Activated CD4-positive, alpha-beta T cell treated with anti-CD3 and anti-CD28 coated beads for 4 hours (primary cell): ENCODE measurements at places on chromosomes 3 and 15.
A peak's percentile ranks its signal among the peaks of the same experiment; 100 is the strongest.

- DNase-seq: peak; percentile 4
Measured at GRCh38 chr3:48897460-48898376, 964 bp downstream of the SLC25A20 start.

DNA sequence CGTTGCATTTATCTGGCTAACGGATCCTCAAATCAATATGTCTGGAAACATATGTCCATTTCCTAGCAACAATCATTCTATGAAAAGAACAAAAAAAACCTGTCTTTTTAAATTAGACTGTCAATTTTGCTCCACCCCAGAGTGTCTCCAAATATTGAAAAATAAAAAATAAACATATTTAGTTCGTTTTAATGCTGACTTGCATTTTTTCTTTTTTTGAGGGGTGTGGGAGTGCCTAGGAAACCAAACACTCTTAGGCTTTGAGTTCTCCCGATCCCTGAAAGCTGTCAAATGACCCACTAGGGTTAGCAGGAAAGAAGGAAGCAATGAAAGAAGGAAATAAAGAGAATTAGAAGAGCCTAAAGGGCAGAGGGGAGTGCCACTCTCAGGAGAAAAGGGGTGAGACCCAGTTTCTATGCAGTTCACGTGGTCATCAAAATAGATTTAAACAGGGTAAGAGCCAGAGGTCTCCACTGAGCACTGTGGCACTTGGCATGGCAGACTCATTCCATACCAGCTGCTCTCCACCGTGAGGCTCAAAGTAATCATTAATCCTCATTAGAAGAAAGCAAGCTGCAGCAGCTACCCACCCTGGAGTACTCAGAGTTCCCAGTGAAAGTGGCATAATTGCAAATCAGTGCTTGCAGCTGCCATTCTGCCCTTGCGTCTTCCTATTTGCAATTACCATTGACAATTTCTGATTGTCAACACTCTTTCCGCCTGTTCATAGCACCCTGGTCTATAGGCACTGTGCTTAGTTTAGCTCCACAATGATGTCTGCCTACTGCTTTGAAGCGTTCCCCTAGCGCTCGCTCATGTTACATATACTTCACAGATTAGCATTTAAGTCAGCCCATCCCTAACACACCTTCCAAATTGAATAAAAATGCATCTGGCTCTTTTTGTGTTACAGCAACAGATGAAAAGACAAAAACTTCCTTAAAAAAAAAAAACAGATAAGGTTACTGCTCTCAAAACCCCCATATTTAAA lies 32.3 kb downstream of the PDZRN3 start:
- DNase-seq: no peak

DNA sequence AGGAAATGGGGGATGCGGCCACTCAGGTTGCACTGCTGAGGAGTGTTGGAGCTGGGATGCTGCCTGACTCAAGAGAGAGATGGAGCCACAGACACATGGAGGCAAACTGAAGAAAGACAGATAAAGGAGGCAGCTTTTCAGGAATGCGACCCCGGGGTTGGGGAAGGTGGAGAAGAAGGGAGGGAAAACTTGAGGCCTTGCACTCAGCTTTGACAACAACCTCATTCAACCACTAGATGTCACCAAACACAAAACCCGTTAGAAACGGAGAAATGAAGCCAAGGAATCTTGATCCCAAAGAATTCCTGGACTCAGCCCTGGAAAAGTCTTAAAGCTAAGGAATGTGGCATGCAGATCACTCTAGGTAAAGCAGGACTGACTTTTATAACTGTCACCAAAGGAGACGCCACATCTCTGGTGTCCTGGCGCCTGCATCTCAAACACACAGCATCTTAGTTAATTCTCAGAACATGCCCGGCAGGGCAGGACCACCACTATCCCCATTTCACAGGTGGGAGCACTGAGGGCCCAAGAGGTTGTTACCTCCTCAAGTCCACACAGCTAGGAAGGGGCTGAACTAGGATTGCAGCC lies 59.6 kb upstream of the LMCD1 start:
- no peak for DNase-seq

DNA sequence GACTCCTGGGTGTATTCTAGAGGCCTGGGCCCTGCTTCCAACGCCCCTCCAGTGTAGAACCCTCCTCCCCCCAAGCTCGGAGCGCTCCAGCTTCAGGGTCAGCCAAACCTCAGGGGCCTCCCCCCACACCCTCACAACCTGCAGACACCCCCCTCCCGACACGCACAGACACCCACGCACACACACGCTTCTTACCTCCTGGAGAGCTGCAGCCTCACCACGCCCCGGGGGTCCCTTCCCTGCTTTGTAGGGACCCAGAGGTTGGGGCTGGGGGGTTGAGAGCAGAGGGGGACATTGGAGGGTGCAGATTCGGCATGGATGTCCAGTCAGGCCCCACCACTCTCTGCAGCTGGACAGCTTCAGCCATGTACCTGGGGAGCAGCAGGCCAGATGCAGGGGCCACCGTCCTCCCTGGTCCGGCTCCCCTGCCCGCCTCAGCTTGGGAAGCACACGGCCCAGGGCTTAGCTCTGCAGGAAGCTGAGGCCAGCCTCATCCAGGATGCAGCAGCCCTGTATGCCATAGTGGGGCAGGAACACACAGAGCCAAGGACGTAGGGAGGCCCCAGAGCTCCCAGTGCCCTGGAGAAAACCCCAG lies 13.0 kb downstream of the ZDHHC19 start:
- no peak for DNase-seq

DNA sequence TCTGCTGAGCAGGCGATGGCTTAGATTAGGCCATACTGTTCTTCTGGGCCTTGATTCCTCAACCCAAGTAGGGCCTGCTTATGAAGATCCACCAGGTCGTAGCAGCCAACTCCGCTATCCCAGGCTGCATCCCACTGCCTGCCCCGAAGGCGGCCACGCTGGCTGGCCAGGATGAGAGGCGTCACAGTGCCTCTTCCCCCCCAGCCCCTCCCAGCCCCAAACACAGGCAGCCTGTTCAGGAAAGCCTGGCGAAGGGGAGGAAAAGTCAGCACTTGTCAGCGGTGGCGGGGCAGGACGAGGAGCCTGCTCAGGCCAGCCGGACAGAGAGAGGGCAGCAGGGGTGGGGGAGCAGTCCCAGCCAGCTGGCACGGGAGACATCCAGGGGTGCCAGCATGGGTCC lies 11.2 kb downstream of the PTH1R start:
- DNase-seq: no peak

DNA sequence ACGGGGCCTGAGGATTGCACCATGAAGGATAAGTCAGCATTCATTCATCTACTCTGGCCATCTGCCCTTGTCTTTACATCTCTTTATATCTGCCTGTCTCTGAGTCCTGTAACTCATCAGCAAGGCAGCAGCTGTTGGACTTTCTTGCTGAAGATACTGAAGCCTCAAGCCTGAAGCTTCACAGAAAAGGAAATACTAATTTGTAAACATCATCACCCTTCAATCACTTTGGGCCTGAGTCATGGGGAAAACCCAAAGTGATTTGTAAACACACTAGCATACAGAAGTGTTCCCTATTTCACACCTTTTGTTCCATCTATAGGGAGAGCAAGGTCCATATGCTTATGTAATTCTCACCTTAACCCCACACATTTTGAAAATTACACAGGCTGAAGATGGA lies 928.2 kb downstream of the EPHA3 start:
- DNase-seq: no peak

- no peak for DNase-seq
Measured at GRCh38 chr3:38173834-38174418, 8.6 kb downstream of the OXSR1 start.

DNA sequence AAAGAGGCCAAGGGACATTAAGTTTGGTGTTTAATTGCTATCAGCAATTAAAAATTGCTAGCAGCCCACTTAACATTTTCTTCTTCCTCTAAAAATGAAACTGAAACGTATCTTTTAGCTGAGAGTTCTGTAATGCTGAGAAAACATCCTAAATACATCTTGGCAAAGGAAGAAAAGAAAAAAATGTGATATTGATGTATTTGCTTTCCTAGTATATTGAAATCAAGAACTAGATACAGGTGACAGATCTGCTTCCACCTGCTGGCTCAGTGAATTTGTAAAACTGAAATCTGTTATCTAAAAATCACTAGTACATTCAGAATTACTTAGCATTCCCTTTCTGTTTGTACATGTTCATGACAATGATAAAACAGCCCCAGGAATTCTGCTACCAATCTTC lies 283.2 kb downstream of the ZBTB20 start:
- no peak for DNase-seq

GRCh38 chr3:192861972-192862371 lies 55.7 kb downstream of the MB21D2 start:
- no peak for DNase-seq

- DNase-seq: no peak
Measured at GRCh38 chr15:69476704-69477473, 24.3 kb downstream of the RPLP1 start.

DNA sequence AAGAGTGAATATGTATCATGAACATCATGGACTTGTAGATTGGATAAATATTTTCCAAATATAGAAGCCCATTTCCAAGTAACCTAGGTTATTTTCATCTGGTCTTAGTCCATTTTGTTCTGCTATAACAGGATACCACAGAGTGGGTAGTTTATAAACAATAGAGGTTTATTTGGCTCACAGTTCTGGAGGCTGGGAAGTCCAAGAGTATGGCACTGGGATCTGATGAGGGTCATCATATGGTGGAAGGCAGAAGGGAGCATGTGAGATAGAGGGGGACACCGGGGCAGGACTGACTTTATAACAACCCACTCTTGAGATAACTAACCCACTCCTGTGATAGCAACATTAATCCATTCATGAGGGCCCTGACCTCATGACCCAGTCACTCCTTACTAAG lies 9.4 kb upstream of the MGA start:
- no peak for DNase-seq

- no peak for DNase-seq
Measured at GRCh38 chr3:184899953-184900595, 88.1 kb downstream of the VPS8 start.

GRCh38 chr3:172254542-172254941 lies 193.7 kb downstream of the GHSR start:
- no peak for DNase-seq

DNA sequence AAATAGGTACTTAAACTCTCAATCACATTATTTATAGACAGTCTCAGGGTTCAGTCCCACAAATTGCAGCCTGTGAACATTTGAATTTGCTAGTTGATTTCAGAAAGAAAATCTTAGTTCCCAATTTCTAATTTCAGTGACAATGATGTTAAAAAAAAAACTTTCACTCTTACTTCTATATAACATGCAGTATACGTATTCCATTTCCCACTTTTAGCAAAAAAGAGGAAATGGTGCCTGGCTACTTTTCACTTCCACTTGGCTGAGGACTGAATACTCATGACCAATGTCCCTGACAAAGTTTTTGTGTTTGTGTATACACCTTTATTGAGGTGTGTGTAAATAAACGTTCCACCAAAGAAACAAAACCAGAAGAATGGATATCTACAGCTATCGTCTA lies 32.1 kb upstream of the XCR1 start:
- DNase-seq: no peak

DNA sequence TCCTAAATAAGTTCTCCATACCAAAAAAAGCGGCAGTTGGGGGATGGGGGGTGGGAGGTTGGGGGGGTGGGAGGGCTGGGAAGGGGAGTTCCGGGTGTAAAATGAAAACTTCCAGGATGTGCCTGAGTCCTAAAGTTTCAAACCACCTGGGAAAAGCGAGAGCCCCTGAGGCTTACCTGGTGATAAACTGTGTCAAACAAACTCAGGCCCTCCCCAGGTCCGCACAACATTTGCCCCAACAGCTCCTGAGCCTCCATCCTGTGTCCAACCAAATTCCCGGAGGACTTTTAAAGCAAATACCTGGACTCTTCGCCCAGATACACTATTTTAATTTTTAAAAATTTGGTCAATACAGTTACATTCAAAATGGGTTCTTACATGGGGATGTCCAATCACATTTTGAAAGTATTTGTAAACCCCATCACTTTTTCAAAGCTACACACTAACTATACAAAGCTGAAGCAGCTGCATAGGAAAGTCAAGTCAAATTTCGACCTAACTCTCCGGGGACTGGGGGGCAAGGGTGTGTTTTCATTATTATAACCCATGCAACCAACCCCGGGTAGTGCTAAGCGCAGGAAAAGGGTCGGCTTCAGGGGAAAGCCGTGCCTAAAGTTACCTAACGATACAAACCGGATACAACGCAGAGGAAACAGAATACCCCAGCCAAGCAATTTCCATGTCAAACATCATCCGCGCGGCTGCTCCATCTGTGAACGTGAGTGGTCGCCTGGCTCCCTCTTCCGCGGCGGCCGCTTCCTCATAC lies 685 bp upstream of the FOXB1 start:
- no peak for DNase-seq

DNA sequence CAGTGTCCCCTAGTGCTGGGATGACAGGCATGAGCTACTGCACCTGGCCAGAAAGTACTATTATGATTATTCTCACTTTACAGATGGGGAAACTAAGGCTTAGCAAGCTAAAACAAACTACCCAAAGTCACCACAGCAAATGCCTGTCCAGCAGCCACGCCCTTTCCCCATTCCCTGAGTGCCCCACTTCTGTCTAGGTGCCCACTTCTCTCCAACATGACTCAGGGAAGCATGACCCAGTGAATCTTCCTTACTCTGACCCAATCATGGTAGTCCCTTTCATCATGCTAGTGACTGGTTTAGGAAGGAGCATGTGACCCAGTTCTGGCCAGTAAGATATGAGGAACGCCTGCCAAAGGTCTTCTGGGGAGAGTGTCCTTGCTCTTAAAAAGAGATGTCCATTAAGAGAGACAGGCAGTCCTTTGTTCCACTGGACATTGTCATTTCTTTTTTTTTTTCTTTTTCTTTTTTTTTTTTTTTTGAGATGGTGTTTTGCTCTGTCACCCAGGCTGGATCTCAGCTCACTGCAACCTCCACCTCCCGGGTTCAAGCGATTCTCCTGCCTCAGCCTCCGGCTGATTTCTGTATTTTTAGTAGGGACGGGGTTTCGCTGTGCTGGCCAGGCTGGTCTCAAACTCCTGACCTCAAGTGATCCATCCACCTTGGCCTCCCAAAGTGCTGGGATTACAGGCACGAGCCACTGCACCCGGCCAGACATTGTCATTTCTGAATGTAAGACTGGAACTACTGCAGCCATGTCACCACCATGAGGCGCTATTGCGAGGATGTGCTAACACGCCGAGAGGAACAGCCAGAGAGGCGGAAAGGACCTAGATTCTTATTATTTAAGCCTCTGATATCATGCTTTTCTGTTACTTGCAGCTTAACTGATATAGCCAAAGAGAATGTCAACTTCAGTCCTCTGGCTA lies 19.8 kb downstream of the MEGF11 start:
- DNase-seq: no peak

DNA sequence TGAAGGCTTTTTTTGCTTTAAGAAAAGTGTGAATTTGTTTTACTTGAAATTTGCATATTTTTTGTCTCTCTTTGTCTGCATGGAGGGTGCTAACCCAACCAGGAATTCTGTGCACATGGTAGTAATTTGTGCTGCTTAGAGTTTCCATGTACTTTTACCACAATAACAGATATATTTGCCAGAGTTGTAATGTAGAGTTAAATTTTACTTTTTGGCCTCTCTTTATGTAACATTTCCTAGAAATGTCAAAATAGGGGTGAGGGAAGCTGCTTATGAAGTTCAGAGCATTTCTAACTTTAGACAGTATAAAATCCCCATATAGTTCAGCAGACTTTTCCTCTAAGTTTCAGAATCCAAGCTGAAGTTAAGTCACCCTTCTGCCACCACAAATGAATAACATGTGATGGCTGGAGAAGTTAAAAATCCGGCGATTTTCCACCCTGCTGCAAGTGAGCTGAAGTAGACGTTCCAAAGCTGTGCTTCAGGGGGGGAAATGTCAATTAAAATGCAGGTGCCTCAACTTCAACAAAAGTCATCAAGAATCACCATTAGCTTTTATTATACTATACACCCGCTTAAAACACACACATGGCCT lies 385.7 kb upstream of the NR2F2 start:
- DNase-seq: no peak

- no peak for DNase-seq
Measured at GRCh38 chr3:183635107-183635430, 354 bp upstream of the KLHL24 start.

- DNase-seq: no peak
Measured at GRCh38 chr15:81024265-81024872, 23.6 kb downstream of the TLNRD1 start.
